ENCODE measurements at places on chromosomes 16 and 17.

GRCh38 chr16:3494386-3494973 is 809 bp downstream of the C16orf90 start:
- no peak for DNase-seq

GRCh38 chr17:74917430-74917829 is 5.6 kb downstream of the USH1G start:
- DNase-seq: no peak

DNA sequence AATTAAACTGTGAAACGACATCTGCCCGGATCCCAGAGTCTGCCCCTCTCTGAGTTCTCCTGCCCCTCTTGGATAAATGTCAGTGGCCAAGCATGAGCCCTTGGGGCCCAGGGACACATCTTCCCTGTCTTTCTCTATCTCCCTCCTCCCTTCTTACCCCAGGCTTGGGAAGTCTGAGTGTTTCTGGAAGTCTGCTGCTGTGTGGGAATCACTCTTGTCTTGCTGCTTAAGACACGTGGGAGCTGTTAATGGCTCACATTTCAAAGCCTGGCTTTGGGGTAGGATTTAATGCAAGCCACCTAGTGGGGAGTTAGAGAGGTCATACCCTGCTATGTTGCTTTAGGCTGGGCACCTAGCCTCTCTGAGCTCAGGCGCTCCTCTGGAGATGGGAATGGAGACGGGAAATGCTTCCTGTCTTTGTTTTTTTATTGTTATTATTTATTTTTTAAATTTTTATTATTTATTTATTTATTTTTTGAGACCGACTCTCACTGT is 218.5 kb upstream of the CIBAR2 start:
- DNase-seq: peak; percentile 85

DNA sequence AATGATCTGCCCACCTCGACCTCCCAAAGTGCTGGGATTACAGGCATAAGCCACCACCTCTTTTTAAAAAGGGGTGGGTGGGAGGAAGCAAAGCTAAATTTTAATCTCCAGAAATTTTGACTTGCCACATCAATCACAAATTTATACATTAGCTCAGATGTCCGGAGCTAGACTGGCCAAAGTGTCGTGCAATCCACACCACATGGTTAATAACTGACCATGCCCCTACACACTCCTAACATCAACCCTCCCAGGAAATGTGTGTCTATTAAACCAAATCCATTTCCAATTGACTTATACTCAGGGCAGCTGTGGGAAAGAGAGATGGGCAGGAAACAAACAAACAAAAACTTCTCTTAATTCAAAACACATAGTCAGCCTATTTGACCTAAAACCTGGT is 29.9 kb downstream of the SMURF2 start:
- no peak for DNase-seq

DNA sequence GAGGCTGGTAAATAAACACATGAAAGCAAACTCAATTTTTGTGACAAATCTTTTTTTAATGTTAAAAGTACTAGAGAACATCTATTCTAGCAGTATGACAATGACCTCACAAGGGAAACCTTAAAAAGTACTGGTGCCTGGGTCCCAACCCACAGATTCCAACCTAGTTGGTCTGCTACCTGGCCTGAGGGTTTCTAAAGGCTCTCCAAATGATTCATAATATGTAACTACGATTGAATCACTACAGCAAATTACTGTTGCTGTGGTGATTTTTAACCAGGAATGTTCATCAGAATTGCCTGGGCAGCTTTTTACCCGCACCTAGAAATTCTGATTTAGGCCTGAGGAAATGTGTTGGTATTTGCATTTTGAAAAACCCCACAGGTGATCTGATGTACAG is 26.1 kb downstream of the CDR2 start:
- no peak for DNase-seq

DNA sequence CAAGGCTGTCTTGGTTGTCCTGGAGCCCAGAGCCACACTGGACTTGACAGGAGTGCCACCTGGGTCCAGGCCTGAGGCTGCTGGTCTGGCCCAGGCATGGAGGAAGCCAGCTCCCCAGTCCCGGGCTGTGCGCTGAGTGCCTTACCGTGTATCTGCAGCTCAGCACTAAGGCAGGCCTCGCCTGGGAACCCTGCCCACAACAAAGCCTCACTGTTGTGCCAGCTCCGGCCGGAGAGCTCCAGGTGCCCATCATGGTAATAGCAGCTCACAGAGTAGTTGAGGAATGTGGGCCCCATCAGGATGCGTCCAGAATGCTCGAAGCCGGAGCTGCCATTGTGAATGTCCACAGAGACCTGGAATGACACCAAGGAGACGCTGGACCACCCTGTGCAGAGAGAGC is 72.2 kb downstream of the RMI2 start:
- no peak for DNase-seq

GRCh38 chr17:65362826-65363225 is 198.6 kb downstream of the AXIN2 start:
- no peak for DNase-seq

DNA sequence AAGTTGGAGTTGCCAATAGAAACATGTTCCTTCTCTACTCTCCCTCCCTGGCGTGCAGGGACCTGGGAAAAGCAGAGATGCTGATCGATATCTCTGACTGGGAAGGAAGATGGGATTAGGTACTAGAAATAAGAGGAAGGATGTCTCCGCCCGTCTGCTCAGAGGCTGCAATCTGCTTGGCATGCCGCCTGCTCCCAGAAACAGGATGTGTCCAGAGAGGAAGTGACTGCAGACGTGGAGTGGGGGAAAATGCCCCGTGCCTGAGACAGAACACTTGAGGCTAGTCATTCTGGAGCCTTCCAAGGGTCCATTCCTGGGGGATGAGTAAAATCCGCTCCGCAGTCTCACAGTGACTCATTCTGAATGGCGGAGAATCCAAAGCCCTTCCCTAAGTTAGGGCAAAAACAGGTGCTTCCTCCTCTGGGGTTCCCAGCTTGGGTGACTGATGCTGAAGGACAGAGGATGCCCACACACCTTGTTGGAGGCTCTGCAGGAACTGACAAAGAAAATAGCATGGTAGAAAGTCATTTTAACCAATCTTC is 45.0 kb upstream of the SMURF2 start:
- no peak for DNase-seq

DNA sequence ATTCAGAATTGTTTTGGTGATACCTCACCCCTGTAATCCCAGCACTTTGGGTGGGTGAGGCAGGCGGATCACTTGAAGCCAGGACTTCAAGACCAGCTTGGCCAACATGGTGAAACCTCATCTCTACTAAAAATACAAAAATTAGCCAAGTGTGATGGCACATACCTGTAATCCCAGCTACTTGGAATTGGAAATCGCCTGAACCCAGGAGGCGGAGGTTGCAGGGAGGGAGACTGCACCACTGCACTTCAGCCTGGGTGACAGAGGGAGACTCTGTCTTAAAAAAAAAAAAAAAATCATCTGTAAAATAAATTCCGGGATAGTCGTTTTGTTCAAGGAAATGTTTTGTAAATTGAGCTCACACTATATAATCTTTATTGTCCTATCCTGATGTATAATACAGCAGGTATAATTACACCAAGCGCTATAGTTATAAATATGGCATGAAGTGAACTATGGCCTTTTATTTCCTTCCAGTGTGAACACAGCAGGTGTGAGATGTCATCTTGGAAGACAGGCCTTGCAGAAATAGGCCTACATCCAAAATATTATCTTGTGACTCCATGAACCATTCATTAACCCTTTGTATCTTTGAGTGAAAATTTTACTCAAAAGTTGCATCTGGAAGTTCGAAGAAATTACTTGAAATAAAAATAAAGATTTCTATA is 25.4 kb downstream of the PLA2G10 start:
- DNase-seq: no peak

DNA sequence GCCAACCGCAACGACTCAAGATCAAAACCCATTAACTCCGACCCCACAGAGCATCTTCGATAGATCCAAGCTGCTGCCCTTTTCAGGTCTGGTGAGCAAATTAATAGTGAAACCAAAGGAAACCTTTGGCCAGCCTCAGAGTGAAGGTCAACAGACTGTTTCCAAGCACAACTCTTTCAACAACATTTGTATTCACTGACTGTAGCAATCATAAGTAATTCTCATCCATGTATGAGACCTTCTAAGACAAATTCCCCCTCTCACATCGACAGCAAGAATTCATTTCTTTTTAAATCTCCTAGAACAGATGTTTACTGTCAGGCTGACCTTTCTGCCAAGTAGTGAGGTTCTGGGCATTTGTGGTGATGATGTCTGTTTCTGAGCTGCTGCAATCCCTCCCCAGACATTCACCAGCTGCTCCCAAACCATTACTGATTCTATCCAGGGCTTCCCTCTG is 64.2 kb downstream of the SLC39A11 start:
- no peak for DNase-seq

DNA sequence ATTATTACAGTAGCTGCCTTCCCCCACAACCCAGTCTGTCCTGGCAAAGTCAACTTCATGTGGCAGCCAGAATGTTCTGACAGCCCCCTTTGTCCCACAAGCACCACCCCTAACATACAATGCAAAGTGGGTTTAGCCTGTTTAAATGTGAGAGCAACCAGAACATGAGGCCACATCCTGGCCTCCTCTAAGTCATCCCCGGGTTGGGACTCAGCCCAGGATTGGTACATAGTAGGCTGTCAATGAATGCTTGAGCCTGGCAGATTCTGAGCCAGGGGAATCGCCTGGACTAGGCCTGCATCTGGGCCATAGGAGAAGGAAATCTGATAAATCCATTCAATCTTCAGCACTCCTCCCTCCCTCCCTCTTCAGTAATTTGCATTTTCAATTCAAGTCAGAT is 4.3 kb upstream of the ITGA3 start:
- no peak for DNase-seq

DNA sequence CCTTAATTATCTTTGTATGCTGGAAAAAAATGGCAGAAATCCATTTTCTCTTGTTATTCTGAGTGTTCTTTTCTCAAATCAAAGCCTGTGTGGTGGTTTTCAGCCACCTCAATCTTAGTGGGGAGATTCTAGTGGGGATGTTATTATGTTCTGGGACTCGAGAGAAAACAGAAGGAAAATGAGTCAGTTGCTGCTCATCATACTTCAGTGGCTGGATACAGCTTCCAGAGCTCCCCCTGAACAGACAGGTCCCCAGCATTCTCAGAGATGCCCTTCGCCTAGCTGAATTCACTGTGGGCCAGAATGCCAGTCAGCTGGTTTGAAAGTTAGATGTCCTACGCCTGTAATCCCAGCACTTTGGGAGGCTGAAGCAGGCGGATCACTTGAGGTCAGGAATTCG is 8.5 kb downstream of the ST6GALNAC1 start:
- DNase-seq: no peak

DNA sequence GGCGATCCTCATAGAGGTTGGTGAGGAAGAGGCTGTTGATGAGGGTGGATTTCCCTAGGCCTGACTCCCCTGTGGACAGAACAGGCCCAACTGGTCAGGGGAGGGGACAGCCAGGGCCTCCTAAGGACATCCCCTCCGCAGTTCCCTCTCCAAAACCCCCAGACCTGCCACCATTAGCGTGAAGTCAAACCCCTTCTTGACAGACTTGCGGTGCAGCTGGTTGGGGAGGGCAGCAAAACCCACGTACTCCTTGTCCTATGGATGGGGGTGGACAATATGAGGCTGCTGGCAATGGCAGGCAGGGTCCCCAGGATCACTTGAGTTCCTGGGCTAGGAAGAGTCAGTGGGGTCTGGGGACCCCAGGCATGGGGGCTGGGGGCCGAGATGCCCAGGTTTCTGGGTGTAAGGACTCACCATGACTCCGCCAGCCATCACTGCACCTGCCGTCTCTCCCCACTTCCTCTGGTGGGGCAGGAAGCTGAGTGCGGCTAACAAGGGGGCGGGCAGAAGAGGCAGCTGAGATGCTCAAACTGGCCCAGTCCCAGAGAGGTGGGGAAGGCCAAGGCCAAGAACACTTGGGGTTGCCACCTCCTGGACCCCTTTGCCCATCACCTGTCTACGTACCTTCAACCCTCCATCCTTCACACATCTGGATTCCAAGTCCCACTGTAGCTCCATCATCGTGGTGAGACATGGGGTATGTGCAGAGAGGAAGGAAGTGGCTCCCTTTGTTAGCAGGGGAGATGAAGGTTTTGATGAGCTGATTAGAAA is at the start of gene SEPTIN1:
Gene SEPTIN1 (minus strand): TSS at position 451 of the 771 bp plus-strand sequence. CDS start 19 bp downstream, at position 432.
- no peak for DNase-seq

DNA sequence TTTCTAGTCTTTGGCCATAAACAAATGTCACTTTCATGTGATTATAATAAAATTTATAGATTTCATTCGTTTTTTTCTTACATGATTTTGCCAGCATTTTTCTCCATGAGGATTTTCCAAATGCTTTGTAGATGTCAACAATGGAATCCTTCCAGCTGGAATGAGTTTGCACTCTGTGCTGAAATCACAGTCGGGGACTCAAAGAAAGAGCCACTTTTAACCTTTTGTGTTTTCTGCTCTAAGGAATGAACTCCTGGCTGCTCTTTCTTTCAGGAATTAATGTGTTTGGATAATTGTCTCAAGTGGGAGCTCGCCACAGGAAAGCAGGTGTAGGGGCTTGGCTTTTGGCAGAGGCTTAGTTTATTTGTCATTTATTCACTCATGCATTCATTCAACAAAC is 372.3 kb upstream of the SALL1 start:
- DNase-seq: no peak

GRCh38 chr17:31072186-31072585 is 22.6 kb upstream of the NF1 start:
- DNase-seq: no peak
